Central memory CD4-positive, alpha-beta T cell (primary cell): ENCODE measurements at places on chromosomes 16 and 17.

DNA sequence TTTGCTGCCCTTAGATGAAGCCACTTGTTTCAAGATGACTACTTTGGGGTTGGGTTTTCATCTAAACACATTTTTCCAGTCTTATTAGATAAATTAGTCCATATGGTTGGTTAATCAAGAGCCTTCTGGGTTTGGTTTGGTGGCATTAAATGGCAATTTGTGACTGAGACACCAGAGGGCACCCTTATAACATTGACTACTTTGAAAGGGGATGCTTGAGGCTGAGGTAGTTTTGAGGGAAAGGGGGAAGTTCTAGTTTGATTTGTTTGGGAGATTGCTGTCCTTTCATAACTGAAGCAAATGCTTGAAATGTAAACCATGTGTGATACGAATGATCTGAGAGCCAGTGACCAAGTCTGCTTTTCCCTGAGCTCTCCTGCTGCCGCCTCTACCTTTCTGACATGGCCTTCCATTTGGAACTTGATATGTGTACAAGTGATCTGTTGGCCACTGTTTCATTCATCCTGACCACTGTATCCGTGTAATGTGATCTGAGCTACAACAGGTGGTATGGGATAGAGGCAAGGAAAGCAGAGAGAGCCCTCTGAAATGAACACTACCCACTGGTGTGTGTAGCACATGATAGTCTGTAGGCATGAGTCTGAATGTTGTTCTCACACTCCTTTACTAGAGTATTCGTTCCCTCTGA lies 5.8 kb upstream of the RARA start:
- peak; percentile 61 for DNase-seq

- no peak for DNase-seq
These were observed 240.0 kb downstream of the C16orf95 start for GRCh38 chr16:87076950-87077749.

- no peak for DNase-seq
These were observed 6.8 kb downstream of the ACD start for GRCh38 chr16:67653128-67653788.

GRCh38 chr16:80723091-80723490 lies 81.3 kb downstream of the CDYL2 start:
- no peak for DNase-seq

DNA sequence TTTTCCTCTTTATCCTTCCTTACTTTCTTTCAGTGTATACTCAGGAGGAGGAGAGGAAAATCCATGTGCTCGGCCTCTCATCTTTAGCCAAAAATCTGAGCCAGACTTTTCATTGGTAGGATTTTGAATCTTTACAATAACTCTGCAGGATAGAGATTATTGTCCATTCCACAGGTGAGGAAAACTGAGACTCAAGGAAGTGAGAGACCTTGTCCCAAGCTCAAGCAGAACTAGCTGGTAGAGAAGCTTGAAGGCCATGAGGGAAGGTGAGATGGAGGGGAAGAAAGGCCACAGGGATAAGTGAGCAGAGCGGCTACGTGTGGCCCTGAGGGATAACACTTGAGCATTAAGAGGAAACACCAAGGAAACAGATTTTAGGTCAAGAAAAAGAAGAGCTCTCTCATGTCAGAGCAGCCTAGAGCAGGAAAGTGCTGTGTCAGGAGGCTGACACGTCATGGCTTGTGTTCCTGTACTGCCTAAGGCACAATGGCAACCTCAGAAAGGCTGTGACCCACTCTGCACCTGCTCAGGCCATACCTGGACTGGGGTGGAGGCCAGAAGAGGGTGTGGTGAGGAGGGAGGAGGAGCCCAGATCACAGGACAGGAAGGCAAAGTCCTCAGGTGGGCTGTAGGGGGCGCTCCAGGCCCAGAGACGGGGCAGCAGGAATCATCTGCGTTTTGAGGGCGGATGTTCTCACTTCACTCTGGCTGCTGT lies 11.9 kb downstream of the MT4 start:
- DNase-seq: peak; percentile 85

- DNase-seq: no peak
These were observed 32.5 kb upstream of the FA2H start for GRCh38 chr16:74807052-74807646.

- DNase-seq: no peak
These were observed 8.8 kb downstream of the BPTF start for GRCh38 chr17:67833946-67834631.
